Activated CD4-positive, alpha-beta memory T cell treated with anti-CD3 and anti-CD28 coated beads for 36 hours (primary cell): ENCODE measurements at places on chromosomes 2 and 18. TPM values are rescaled to one million over a fixed set of nuclear protein-coding genes. Genes with fewer than 3 reads are reported as not detected.

GRCh38 chr2:182631299-182631698, 84.8 kb upstream of the DNAJC10 start:
- no peaks in the 10 kb centered on the region for H3K36me3 ChIP-seq
- no peak overlapping the region for H3K4me3 ChIP-seq
- H3K27ac ChIP-seq, result no peak overlapping the region
- peaks cover 3% of the 10 kb centered on the region for H3K27me3 ChIP-seq
- no peak for DNase-seq

Gene CD8B
- total RNA-seq, result 0.87 TPM

- H3K4me1 ChIP-seq, result peaks cover 36% of the 10 kb centered on the region
- no peak overlapping the region for H3K27ac ChIP-seq
- no peak overlapping the region for H3K4me3 ChIP-seq
- H3K36me3 ChIP-seq, result peaks cover 2% of the 10 kb centered on the region
Measured at GRCh38 chr2:143685421-143686078, 556.3 kb downstream of the ARHGAP15 start.

DNA sequence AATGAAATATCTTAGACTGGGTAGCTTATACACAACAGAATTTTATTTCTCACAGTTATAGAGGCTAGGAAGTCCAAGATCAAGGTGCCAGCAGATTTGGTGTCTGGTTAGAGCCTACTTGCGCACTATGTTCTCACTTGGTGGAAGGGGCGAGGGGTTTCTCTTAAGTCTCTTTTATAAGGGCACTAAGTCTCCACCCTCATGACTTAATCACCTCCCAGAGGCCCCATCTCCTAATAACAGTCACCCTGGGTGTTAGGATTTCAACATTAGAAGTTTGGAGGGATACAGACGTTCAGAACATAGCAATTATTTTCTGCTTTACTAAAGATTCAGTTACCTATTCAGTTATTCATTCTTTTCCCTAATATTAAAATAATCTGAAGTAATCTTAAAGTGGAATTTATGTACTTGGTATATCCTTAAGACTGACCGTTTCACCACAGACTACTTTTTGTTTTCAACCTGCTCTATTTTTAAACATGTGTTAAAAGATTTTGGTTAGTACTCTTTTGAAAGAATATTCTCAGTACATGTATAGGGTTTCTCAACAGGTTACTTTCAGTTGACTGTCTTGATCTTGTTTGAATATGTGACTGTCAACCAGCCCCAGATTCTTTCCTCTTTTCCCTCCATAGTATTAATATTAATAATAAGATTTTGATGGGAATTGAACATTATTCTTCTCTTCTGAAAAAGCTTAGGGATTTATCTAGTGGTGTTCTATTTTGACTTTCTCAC, 130.0 kb downstream of the TAF4B start:
- no peak overlapping the region for H3K4me3 ChIP-seq
- no peaks in the 10 kb centered on the region for H3K27me3 ChIP-seq
- no peak overlapping the region for H3K27ac ChIP-seq
- no peaks in the 10 kb centered on the region for H3K4me1 ChIP-seq
- no peak for DNase-seq
- peaks cover 20% of the 10 kb centered on the region for H3K36me3 ChIP-seq
